Inflammatory macrophage treated with lipopolysaccharide for 1 hour (primary cell): ENCODE measurements at places on chromosomes 11 and 22.

DNA sequence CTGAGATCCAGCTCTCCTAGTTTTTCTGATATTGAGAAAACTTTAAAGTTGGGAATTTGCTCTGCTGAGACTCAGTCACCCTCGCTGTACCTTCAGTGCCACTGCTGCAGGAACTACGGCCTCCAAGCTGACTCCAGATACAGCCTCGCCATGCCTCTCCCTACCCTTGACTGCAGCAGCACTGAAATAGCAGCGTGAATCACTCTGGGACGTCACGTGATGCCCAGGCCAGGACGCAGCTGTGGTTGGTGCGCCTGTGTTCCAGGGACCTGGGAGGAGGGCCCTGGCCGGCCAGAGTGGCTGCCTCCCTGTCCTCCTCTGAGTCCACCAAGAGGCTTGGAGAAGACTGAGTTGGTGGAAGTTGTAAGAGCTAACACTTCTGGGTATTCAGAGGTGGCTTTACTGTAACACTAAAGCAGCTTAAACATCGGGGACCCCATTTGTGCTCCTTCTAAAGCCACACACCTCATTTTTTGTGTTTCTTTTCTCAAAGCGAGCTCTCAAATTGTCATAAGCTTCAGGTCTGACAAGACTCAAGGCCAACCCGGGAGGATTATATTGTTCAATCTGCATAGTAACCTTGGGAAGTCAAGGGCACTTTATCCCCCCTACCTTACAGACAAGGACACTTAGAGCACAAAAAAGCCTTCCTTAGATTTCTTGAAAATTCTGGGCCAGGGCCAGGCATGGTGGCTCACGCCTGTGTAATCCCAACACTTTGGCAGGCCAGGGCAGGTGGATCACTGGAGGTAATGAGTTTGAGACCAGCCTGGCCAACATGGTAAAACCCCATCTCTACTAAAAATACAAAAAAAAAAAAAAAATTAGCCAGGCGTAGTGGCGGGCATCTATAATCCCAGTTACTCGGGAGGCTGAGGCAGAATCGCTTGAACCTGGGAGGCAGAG, 4.2 kb upstream of the STIP1 start:
- DNase-seq = peak; percentile 87

- no peak for DNase-seq
These were observed 256.9 kb upstream of the PITPNB start for GRCh38 chr22:28175730-28176492.

GRCh38 chr22:35959121-35959800, 69.4 kb downstream of the RBFOX2 start:
- DNase-seq = no peak

- no peak for DNase-seq
These were observed 366.7 kb downstream of the SOX6 start for GRCh38 chr11:15989685-15990084.

GRCh38 chr11:62933285-62933684, 12.1 kb upstream of the CHRM1 start:
- DNase-seq = no peak

GRCh38 chr11:122430490-122430889, 225.0 kb upstream of the UBASH3B start:
- no peak for DNase-seq

DNA sequence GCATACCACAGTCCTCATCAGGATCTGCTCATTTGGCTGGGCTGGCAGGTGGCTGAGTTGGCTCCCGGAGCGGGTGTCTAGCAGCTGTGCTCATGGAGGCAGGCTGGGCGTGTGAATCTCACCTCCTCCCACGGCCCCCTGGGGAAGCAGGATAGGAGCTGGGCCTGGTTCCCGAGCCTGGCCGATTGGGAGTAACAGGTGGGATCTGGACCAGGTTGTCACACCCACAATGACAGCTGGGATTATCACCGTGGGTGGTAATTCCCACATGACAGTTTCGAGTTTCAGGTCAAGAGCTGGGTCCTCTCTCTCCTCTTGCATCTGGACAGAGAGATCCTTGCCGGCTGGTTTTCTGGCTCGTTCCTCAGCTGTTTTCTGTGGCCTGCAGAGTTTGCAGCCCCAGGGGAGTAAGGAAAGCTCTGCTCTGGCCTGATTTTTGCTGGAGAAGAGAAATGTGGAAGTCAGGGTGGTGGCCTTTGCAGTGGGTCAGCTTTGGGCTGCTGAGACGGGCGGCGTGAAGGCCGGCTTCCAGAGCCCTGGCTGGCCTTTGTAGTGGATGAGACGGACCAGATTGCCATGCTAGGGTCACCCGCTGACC, 57.0 kb downstream of the BCR start:
- DNase-seq = no peak

DNA sequence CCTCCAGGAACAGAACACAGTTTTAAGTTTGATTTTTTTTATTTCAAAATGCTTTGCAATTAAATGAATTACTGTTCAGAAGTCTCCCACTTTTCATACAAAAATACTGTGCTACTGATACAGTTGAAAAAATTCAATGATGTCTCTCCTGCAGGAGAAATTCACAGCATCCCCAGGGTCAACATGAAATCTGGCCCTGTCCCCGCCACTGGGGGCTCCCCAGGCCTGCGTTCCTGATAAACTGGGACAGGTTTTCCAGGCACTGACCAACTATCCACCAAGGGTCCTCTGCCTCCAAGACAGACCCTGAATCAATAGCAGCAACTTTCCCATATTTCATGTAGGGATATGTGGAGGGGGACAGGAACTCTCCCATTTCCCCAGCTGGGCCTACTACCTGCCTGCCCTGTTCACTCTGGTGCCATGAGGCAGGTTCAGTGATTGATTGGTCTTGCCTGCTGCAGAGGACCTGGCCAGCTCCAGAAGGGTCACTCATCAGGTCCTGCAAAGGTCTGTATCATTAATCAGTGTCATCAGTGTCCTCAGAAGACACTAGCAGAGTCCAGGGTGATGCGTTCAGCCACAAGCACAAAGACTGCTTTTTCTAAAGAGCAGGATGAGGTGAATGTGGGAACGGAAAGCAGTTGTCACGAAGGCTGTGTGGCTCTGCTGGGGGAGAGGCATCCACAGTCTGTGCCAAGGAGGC, 43.4 kb downstream of the PISD start:
- DNase-seq = no peak

DNA sequence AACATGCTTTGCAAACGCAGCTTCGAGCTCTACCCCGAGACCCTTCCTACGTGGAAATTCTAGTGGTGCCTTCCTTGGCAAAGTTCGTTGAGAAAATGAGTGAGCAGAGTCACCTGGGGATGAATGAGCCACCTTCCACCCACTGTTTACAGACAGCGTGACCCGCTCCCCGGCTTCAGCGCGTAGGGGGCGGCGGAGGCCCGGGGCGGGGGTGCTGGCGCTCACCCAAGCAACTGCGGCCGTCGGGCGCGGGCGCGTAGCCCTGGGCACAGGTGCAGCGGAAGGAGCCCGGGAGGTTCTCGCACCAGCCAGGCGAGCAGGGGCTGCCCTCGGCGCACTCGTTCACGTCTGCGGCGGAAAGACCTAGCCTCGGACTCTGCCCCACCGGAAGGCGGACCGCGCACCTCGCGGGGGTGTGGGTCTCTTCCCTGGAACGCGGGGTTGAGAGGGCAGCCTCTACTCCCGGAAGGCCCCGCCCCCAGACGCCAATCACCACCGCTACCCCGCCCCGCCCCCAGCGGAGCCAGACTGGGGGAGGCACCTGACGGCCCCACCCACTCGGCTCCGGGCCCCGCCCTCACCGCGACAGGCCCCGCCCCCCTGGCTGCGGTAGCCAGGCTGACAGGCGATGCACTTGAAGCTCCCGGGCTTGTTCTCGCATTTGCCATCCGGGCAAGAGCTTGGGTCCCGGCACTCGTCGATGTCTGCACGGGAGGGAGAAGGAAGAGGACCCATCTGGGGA, 11.8 kb downstream of the LTBP3 start:
- peak; percentile 68 for DNase-seq

DNA sequence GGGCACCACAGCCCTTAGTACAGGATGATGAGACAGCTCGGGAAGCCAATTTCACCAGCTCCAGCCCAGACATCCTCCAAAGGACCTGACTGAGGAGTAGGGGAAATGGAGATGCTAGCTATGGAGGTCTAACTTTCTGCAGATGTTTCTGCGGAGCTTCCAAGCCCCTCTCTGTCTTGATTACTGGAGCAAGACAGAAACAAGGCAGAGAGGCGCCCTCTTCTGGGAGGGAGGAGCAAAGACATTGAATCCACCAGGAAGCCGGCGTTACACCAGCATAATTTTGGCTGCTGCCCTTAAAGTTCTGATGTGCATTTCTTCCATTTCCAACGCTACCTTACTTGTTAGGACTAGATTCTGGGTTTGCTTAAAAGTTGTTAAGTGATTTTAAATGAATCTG, 107.3 kb upstream of the HSD17B12 start:
- no peak for DNase-seq

DNA sequence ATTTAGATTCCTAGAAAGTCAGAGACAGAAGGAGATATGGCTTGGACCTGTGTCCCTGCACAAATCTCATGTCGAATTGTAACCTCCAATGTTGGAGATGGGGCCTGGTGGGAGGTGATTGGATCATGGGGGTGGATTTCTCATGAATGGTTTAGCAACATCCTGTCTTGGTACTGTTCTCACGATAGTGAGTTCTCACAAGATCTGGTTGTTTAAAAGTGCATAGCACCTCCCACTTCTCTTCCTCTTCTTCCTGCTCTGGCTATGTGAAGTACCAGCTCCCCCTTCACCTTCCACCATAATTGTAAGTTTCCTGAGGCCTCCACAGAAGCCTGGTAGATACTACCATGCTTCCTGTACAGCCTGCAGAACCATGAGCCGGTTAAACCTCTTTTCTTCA, 27.6 kb upstream of the PAMR1 start:
- DNase-seq = no peak

GRCh38 chr11:9718147-9718546, 54.3 kb downstream of the SWAP70 start:
- DNase-seq = no peak

DNA sequence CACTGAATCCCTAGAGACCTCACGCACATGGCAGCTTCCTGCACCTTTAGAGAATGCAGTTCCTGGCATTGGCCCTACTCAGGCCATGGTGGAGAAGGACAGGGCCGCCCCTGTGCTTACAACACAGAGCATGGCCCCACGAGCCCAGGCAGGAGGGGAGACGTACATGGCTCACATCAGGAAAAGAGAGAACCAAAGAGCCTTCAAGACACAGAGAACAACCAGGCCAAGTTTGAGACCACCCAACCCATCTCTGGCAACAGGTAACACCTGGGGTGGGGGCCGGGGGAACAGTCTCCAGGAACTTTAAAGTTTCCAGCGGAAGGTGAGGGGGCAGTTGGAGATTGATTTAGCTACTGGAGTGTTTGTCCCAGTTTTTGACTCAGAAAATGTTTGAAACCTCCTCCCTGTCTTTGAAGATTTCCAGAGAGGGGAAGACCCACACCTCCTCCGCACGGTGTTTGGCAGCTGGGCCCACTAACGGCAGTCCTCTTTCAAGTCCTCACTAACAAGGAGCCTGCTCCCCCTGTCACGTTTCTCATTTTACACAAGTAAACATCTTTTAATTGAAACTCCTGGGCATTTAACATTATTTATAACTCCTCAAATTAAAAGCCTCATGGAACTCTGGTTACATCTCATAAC, 1423.8 kb downstream of the TBC1D22A start:
- DNase-seq = no peak

DNA sequence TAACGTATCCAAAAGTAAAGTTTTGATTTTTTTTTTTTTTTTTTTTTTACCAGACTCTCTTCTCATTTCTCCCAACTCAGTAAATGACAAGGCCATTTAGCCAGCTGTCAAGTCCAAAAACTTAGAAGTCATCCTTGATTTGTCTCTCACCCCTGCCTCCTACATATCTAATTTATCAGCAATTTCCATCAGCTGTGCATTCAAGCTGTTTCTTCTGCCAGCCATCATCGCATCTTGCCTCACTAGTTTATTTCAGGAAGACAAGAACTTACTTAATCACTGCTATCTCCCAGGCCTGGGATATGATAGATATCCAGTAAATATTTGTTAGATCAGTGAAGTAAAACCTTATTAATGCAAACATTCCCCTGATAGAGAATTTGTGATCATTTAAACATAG, 47.6 kb downstream of the SCGB1A1 start:
- DNase-seq = no peak

- peak; percentile 72 for DNase-seq
These were observed 32.6 kb downstream of the PRCP start for GRCh38 chr11:82867495-82868082.

DNA sequence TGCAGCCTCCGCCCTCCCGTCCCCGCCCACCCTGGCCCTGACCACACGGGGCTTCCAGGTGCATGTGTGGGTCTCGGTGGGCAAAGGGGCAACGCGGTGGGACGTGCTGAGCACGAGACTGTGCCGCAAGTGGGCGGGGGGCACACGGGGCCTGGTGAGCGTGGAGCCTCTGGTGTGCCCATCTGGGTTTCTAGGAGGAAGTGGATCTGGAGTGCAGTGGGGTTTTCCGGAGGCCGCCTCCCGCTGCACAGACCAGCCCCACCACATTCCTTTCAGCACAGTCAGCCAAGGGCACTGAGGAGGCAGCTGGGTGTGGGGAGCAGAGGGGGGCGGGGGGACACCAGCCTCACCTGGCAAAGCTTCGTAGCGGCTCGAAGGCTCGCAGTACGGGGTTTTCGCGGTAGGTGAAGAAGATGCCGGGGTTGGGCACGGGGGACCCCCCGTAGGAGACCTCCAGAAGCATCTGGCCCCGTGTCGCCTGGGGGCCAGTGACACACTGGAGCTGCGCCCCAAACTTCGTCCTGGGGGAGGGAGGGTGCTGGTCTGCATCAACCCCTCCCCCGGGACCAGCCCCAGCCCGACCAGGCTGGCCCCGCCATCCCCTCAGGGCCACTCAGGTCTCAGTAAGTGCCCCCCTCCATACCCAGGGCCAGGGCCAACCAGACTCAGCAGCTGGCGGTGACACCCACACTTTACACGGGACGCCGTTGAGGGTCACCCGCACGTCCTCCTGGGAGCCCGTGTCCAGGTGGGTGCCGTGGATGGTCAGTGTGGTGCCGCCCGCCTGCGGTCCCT, 12.4 kb upstream of the MAPK11 start:
- no peak for DNase-seq

DNA sequence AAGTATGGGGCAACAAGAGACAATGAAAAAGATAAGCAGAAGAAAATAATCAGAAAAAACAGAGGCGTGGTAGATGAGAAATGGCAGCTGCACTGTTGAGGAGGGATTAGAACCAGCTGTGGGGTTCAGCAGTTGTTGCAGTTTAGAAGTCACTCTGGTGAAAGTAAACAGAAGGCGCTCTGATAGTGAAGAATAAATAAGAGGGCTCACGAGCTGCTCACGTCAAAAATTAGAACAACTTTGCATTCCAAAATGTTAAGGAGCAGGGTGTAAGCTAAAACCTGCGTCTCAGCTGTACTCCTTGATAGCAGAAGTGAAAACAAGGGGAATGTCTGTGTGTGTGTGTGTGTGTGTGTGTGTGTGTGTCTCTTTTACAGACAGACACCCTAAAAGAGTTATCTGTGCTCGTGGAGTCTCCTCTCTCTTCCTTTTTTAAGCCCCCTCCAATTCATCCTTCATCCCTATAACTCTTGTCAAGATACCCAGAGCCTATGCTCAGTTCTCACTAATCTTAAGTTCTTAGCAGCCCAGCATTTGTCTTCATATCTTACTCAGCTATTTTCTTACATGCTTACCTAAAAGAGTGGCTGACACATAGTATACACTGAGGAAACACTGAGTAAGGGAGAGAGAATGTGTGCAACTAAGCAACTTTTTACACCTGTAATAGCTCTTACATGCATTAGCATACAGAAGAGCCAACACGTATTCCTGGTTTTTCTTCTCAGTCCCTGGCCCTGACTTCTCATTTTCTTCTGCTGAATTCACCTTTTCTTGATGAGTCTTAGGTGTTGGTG, 8.9 kb downstream of the TTC17 start:
- DNase-seq = no peak
